AG04449 (cell line): ENCODE measurements at places on chromosomes 11 and 22.

GRCh38 chr11:68767672-68768071 is 16.4 kb upstream of the TESMIN start:
- DNase-seq: no peak

- DNase-seq: no peak
These were observed 626.6 kb upstream of the KIRREL3 start for GRCh38 chr11:127627204-127627603.

GRCh38 chr11:3849297-3849874 is 6.1 kb upstream of the STIM1 start:
- no peak for DNase-seq

DNA sequence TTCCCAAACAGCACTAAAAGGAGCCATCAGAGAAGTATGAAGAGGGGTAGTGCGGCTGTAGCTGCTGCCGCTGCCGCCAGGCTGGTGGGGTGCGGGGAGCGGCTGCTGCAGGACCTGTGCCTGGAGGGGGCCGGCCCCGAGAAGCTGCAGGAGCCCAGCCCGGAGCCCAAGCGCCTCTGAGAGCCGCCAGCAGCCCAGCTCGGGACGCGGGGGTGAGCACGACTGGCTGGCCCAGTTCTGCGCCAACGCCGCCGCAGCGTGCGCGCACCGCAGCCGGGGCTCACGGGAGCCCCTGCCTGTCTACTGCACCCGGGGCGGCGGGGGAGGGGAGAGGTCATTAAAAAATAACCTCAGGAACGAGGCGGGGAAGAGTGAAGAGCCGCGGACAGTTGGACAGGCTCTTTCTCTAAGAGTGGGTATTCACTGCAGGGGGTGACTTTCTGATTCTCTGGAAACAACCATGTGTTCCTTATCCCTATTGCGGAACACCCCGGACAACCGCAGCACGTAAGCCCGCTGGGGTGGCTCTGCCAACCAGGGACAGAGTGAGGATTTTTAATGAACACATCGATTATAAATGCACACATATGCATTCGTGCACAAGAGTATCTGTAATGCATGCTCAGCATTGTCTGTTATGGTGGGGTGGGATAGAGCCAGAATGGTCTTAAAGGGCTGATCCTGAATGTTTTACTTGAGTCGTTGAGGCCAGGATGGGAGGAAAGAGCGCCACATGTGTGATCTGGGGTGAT is 453 bp downstream of the GAS2 start:
- DNase-seq: no peak

- DNase-seq: no peak
These were observed 15.0 kb downstream of the DENND5A start for GRCh38 chr11:9250139-9250582.
